Fibroblast of mammary gland (primary cell): ENCODE measurements at places on chromosomes 1 and 21.

DNA sequence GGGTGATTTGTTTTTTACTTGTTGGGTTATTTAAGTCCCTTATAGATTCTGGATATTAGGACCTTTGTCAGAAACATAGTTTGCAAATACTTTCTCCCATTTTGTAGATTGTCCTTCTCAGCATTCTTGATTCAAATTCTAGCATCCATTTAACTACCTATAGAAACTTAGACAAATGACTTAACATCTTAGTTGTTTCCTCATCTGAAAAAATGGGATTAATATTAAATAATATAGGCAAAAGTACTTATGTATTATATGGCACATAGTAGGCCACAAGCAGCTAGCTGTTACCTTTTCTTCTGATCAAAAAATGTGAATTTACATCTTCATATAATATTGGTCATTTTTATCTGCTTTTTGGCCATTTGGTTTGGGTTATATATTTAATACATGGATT is 307.5 kb downstream of the ZP4 start:
- DNase-seq, result no peak

DNA sequence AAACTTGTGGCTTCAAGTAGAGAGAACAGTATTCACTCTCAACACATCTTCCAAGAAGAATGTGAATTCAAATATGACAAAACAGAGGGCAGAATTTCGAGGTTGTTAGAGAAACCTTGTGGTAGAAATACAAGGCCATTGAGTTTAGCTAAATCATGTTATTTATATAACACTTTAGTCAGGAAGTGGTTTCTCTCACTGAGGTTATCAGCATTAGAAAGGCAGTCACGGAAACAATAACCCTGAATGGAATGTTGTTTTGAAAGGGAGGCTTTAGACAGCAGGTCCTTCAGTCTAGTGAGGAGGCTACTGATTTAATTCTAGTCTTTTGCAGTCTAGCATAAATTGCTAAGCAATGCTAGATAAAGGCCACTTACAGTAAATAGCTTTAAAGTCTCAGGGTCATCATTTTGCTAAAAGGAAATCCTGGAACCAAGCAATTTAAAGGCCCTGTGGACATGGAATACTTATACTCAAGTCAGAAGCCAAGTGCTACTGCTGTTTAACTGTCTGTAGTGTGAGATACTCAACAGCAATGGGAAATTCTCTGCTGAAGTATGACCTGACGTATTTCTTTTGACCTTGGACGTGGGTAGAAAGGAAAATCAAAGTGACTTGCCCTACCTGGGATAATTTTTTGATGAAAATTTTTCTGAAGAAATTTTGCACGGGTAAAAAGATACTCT is 89.0 kb upstream of the CHODL start:
- DNase-seq, result no peak

DNA sequence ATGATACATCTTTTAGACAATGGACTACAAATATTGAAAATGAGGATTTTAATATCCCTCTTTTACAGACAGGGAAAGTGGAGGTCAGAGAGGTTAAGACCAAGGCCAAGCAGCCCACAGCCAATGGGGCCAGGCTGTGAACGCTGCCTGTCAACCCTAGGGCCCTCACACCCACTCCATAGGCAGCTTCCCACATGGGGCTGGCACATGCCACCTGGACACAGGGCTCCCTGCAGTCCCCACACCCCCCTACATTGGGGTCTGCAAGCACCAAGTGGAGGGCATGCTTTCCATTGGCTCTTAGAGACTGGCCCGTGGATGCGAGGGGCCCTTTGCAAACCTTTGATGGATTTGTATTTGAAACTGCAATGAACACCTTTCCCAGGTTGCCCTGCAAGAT is 348.5 kb upstream of the VAMP3 start:
- DNase-seq, result no peak

- no peak for DNase-seq
These were observed 969 bp upstream of the ALDH4A1 start for GRCh38 chr1:18903291-18903756.

DNA sequence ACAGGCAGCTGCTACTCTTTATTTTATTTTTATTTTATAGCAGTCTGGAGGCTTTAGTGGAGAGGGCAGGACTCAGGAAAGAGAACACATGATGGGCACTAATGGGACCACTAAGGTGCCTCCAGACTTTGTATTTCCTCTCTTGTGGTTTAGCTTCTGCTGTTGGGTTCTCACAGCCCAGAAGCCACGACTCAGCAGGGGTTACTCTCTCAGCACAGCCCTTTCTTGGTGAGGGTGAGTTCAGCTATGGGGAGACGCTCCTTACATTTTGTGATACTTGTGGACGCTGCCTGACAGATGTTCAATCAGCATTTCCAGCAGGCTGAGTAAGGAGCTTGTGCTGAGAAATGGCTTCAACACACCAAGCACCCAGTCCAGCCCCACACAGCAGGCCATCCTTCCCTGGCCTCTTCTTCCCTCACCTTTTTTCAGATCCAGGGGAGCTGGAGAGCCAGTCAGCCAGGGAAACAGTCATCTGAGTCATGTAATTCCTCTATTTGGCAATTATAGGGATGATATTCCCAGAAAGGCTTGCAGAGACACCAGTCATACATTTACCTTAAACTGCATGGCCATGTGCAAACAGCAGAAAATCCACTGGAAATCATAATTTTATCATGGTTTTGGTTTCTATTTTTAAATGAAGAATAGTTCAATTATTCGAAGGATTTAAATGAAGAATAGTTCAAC is 53.2 kb upstream of the RAB3GAP2 start:
- no peak for DNase-seq
